HTR-8/SVneo (cell line): ENCODE measurements at places on chromosomes 2 and 18.

- DNase-seq = no peak
Observed at GRCh38 chr2:18546567-18546966, 13.9 kb downstream of the RDH14 start.

DNA sequence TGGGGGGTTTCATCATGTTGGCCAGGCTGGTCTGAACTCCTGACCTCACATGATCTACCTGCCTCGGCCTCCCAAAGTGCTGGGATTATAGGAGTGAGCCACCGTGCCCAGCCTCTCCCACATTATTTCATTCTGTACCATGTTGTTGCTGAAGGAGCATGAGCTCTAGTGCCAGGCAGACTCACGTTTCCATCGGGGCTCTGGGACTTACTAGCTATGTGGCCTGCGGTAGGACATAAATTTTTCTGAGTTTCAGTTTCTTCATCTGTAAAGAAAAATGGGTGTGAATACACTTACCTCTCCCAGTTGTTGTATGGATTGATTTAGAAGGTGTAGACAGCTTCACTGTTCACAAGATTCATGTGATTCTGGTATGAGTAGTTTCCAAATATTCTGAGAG is 30.8 kb upstream of the CCL20 start:
- no peak for DNase-seq

- DNase-seq = no peak
Observed at GRCh38 chr18:36247036-36247435, 50.5 kb upstream of the FHOD3 start.

DNA sequence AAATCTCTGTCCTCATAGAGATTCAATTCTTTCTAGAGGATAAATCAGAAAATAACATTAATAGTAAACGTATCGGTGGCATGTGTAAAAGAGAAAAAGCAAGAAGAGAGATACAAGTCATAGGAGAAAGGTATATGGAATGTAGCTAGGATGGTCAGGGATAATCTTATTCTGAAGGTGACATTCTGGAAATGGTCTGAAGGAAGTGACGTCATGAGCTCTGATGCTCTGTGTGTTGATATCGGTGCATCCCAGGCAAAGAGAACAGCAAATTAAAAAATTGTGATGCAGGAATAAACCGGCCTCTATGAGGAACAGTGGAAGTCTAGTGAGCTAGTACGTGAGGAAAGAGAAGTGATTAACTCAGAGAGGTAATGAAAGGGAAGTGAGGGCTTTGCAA is 1215.8 kb downstream of the CNTNAP5 start:
- no peak for DNase-seq

GRCh38 chr2:41830600-41830999 is 217.2 kb upstream of the PKDCC start:
- no peak for DNase-seq

DNA sequence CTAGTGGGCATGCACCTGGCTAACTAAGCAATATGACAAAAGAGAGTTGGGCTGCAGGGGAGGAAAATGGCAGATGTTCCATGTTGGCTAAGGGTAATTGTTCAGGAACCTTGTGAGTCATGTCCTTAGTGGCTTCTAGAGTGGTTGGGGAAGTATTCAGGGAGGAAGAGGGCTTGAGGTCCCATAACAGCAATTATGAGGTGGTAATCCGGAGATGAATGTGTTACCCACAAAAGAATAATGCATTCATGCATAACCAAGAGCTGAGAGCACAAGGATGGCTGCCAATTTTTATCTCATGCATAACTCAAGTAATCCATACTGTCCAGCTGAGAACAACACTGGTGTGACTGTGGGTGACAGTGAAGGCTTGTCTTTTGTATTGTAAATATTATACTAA is 42.9 kb downstream of the TMEFF2 start:
- no peak for DNase-seq
